MM.1S (cell line): ENCODE measurements at places on chromosomes 5 and 9.

DNA sequence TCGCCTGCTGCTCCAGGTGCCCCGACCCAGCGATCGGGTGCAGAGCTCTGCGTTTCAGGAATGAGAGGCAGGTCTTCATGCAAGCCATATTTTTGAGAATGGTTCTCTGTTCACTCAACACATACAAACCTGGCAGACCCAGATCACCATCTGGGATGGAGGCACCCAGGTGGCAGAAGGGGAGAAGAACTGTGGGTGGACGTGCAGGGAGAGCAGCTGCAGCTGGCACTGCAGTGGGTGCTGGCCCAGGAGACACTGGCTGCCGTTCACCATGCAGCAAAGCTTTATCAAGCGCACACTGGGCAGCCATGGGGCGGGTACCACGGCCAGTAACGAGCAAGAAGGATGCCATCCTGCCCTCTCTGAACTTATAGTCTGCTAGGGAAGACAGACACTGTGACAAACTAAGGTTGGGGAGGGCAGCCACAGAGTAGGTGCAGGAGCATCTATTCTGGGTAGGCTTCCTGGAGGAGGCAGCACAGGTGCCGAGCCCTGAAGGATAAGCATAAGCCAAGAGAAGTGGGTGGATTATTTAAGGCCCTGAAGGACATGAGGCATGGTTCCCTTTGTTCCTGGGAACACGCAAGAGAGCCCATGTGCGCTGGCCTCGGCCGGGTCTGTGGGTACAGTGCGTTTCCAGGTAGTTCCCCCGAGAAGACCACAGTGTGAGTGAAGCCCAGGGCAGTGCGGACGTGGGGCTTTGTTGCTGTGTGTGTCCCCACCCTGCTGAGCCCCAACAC, 46.2 kb upstream of the FCN2 start:
- no peak overlapping the region for H3K27ac ChIP-seq
- H3K4me3 ChIP-seq, result no peak overlapping the region
- H3K4me1 ChIP-seq, result no peaks in the 10 kb centered on the region
- DNase-seq, result no peak
- H3K27me3 ChIP-seq, result peaks cover 38% of the 10 kb centered on the region

- no peaks in the 10 kb centered on the region for H3K4me1 ChIP-seq
- no peak overlapping the region for H3K4me3 ChIP-seq
- no peak overlapping the region for H3K27ac ChIP-seq
- DNase-seq, result no peak
- H3K27me3 ChIP-seq, result no peaks in the 10 kb centered on the region
These were observed 95.7 kb downstream of the ENTREP1 start for GRCh38 chr9:69420611-69421270.

DNA sequence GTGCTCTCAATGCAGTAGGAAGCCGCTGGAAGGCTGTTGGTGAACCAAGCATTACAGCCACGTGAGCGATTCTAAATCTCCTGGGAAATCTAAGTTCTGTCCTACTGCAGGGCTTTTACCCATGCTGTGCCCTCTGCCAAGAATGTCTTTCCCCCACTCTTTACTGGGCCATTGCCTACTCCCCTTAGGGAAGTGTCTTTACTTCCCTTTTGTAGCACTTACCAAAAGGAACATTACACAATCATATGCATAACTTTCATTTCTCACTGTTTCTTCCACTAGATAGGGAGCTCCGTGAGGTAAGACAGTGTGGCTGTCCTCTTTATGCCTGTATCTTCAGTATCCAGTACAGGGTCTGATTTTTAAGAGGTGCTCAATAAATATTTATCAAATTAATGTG, 241.7 kb upstream of the NR4A3 start:
- H3K4me3 ChIP-seq, result no peak overlapping the region
- no peaks in the 10 kb centered on the region; the same call in 1 of the 2 replicates for H3K4me1 ChIP-seq
- no peaks in the 10 kb centered on the region for H3K27me3 ChIP-seq
- H3K27ac ChIP-seq, result no peak overlapping the region
- no peaks in the 10 kb centered on the region for H3K36me3 ChIP-seq
- no peak for DNase-seq

DNA sequence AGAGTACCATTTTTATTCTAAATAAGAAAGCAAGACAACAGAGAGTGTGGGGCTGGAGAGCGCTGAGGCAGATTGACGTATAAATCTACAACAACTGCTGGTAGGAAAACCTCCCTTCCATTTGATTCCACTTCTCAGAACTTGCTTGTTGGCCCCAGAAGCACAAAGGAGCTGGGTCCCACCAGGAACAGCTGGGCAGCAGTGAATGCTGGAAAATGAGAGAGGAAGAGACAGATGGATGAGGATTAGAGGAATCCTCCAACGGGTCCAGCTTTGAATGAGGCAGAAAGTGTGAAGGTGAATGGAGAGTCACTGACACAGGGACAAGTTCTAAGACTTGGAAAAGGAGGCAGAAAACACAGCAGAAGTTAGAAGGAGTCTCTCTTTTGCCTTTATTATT, 14.8 kb downstream of the TAS2R1 start:
- no peaks in the 10 kb centered on the region for H3K36me3 ChIP-seq
- H3K27me3 ChIP-seq, result no peaks in the 10 kb centered on the region
- no peak for DNase-seq
- H3K4me3 ChIP-seq, result no peak overlapping the region
- H3K27ac ChIP-seq, result no peak overlapping the region

GRCh38 chr5:121164632-121165031, 687.0 kb upstream of the FTMT start:
- no peak overlapping the region for H3K27ac ChIP-seq
- H3K4me1 ChIP-seq, result no peaks in the 10 kb centered on the region
- no peaks in the 10 kb centered on the region for H3K27me3 ChIP-seq
- no peaks in the 10 kb centered on the region for H3K36me3 ChIP-seq
- no peak for DNase-seq

DNA sequence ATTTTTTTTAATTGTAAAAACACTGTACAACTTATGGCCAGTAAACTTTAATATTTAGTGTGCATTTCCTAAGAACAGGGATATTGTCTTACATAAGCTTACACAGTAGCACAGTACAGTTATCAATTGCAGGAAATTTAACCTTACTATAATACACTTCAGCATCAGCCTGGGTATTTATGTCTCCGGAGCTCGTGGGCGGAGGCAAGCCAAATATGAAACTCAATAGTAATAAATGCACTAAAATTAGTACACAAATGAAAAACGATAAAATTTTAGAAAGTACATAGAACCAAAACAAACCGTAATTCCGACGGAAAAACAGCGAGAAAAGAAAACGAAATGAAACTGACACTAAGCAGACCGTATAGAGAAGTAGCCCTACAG, 91.2 kb downstream of the ANXA2R start:
- peak overlapping the region; percentile 69 for H3K4me3 ChIP-seq
- H3K27ac ChIP-seq, result peak overlapping the region; percentile 93; the same call in 1 of the 2 replicates
- H3K4me1 ChIP-seq, result peaks cover 11% of the 10 kb centered on the region
- no peaks in the 10 kb centered on the region for H3K27me3 ChIP-seq

DNA sequence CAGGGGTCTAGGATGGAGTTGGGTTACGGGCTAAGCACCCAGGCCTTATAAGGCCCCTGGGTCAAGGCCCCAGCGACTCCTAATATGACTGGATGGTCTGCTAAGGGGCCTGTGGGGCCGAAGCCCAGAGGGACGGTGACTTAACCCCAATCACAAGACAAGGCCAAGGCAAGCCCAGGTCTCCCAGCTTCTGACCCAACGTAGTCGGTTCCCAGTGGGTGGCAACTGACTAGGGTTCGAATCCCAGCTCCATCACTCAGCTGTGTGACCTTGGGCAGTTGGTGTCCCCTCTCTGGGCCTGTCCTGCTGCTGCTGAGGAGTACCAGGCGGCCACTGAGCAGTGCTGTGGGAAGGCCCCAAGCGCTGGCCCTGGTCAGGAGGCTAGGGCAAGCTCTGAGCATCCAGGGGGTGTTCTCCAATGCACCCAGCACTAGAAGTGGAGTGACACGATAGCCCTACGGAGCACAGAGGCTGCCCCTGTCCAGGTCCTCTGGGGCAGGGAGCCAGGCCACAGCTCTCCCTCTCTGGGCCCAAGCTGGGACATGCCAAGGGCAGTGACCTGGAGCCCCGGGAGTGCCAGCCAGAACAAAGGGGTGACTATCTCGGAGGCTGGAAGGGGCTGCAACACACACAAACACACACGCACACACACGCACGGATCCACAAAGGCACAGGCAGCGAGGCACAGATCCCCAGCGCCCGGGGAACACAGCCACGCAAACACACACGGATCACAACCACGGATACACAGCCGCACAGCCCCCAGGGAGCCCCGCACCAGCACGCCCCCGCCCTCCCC, 512 bp downstream of the AK1 start:
- peak overlapping the region; percentile 65 for H3K4me3 ChIP-seq
- H3K27me3 ChIP-seq, result no peaks in the 10 kb centered on the region
- H3K27ac ChIP-seq, result no peak overlapping the region
- no peaks in the 10 kb centered on the region for H3K4me1 ChIP-seq
- no peak for DNase-seq

- no peak for DNase-seq
- no peak overlapping the region for H3K4me3 ChIP-seq
- no peak overlapping the region for H3K27ac ChIP-seq
- H3K27me3 ChIP-seq, result no peaks in the 10 kb centered on the region
- H3K36me3 ChIP-seq, result no peaks in the 10 kb centered on the region
These were observed 24.2 kb downstream of the KCNIP1 start for GRCh38 chr5:170527991-170528390.

- no peaks in the 10 kb centered on the region for H3K36me3 ChIP-seq
- H3K4me1 ChIP-seq, result no peaks in the 10 kb centered on the region
- H3K27ac ChIP-seq, result no peak overlapping the region
- no peak for DNase-seq
- H3K4me3 ChIP-seq, result no peak overlapping the region
These were observed 65.6 kb upstream of the SEMA6A start for GRCh38 chr5:116640236-116640635.

DNA sequence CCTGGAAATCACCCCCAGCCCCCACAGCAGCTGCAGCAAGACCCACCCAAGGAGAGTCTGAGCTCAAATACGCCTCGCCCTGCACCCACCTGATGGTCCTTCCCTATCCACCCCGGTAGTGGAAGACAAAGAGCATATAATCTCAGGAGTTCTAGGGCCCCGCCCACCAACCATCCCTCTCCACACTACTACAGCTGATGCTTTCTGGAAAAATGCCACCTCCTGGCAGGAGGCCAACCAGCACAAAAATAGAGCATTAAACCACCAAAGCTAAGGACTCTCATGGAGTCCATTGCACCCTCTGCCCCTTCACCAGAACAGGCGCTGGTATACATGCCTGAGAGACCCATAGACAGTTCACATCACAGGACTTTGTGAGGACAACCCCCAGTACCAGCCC, 22.5 kb upstream of the NIPSNAP3A start:
- H3K27me3 ChIP-seq, result no peaks in the 10 kb centered on the region
- no peaks in the 10 kb centered on the region for H3K4me1 ChIP-seq
- H3K27ac ChIP-seq, result no peak overlapping the region
- H3K4me3 ChIP-seq, result no peak overlapping the region
- no peak for DNase-seq

DNA sequence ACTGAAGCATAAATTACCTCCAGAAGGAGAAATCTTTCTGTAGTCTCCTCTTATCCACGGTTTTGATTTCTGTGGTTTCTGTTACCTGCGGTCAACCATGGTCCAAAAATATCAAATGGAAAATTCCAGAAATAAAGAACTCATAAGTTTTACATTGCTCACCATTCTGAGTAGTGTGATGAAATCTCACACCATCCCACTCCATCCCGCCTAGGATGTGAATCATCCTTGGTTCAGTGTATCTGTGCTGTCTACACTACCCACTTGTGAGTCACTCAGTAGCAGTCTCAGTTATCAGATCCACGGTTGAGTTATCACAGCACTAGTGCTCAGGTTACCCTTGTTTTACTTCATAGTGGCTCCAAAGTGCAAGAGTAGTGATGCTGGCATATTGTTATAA, 371.2 kb downstream of the NFIB start:
- no peak overlapping the region for H3K27ac ChIP-seq
- no peaks in the 10 kb centered on the region for H3K27me3 ChIP-seq
- H3K4me1 ChIP-seq, result no peaks in the 10 kb centered on the region
- H3K36me3 ChIP-seq, result no peaks in the 10 kb centered on the region
- no peak overlapping the region for H3K4me3 ChIP-seq

DNA sequence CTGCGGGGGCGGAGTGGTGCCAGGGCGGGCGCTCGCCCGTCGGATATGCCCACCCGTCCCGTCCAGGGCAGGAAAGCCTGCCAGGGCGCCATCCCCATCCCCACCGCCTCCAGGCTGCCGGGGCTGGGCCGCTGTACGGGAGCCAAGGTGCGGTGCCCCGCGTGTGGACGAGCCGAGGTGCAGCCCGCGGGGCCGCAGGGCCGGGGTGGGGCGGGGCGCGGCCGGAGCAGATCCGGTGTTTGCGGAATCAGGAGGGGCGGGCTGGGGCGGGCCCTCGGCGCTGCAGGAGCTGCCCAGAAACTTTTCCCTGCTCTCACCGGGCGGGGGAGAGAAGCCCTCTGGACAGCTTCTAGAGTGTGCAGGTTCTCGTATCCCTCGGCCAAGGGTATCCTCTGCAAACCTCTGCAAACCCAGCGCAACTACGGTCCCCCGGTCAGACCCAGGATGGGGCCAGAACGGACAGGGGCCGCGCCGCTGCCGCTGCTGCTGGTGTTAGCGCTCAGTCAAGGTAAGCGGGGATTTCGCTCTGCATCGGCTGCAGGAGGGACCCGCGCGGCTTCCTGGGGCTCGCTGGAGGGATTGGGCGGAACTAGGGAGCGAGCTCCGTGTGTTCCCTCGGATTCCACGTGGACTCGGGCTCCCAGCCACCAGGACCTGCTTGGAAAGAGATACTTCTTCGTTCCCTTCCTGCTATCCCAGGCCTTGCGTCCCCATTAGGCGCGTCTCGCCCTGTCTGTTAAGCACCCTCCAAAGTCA, at the start of gene ITGA2:
TSS of gene ITGA2 (plus strand) at position 328 of the 756 bp plus-strand sequence. CDS start at position 445, 117 bp downstream.
- H3K4me1 ChIP-seq, result no peaks in the 10 kb centered on the region
- H3K27ac ChIP-seq, result no peak within 1 kb of the TSS
- peak; percentile 48 for DNase-seq

- no peak overlapping the region for H3K4me3 ChIP-seq
- H3K4me1 ChIP-seq, result no peaks in the 10 kb centered on the region
- H3K27ac ChIP-seq, result no peak overlapping the region
- no peaks in the 10 kb centered on the region for H3K36me3 ChIP-seq
- H3K27me3 ChIP-seq, result no peaks in the 10 kb centered on the region
- DNase-seq, result no peak
These were observed 914.2 kb upstream of the CDH6 start for GRCh38 chr5:30279237-30279636.

DNA sequence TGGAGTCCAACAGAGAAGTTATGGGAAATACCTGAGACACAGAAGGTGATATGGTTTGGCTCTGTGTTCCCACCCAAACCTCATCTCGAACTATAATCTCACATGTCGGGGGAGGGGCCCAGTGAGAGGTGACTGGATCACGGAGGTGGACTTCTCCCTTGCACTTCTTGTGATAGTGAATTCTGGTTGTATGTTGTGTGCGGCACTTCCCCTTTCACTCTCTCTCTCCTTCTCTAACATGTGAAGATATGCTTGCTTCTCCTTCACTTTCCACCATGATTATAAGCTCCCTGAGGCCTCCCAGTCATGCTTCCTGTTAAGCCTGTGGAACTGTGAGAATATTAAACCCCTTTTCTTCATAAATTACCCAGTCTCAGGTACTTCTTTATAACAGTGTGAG, 96.1 kb downstream of the TMEM232 start:
- DNase-seq, result no peak
- H3K4me3 ChIP-seq, result no peak overlapping the region
- no peak overlapping the region for H3K27ac ChIP-seq
- H3K4me1 ChIP-seq, result peaks cover 3% of the 10 kb centered on the region; the same call in 1 of the 2 replicates
- H3K36me3 ChIP-seq, result no peaks in the 10 kb centered on the region
- no peaks in the 10 kb centered on the region for H3K27me3 ChIP-seq
